Left renal cortex interstitium (tissue), 4 donors: ENCODE measurements at places on chromosomes 2 and 18.

GRCh38 chr18:68916734-68917133 is 118.9 kb downstream of the CCDC102B start:
- DNase-seq = no peak

DNA sequence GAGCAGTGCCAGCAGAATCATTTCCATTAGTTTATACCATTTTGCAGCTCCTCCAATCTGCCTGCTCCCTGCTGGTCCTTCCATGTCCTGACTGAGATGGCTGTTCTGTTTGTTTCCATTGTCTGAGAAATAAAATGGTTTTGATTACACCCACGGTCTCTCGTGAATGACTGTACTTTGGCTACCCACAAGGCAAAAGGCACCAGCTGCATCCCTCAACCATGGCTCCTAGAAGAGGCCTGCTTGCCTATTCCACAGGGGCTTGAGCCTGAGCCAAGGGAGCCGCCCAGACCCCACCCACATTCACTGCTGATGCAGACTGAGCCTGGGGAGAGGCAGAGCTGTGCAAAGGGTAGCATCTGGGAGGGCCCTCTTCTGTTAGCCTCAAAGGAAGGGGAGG is 31.2 kb downstream of the MARCHF4 start:
- no peak for DNase-seq

DNA sequence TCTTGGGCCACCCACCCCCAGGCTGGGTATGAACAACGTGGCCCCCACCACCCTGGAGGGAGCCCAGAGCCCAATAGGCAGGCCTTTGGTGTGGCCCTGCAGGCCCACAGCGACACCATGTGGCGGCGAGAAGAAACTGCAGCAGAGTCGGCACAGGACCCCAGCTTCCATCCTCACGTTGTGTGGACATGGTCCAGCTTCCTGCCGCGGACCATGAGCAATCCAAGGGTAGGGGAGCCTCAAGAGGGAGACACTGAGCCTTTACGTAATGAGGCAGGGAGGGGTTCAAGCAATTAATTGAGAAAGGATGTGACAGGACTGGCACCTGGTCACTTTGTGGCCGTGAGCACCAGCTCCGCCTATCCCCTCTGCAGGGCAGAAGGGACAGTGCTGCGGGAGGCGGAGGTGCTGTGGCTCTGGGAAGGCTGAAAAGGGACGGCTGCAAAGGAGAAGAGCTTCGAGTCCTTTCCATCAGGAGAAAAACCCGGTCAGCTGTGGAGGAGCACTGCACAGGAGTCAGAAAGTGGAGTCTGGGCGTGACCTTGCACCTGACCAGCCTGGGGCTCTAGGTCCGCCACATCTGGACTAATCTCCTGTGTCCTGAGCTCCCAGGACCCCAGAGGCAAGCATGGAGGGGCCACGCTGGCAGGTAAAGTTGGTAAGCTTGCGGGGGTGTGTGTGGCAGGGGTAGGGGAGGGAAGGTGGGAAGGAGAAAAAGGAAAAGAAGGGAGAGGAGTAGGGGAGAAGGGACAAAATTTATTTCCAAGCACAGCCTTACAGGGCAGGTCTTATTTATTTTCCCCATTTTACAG is 44.9 kb downstream of the TMEM37 start:
- DNase-seq = no peak

DNA sequence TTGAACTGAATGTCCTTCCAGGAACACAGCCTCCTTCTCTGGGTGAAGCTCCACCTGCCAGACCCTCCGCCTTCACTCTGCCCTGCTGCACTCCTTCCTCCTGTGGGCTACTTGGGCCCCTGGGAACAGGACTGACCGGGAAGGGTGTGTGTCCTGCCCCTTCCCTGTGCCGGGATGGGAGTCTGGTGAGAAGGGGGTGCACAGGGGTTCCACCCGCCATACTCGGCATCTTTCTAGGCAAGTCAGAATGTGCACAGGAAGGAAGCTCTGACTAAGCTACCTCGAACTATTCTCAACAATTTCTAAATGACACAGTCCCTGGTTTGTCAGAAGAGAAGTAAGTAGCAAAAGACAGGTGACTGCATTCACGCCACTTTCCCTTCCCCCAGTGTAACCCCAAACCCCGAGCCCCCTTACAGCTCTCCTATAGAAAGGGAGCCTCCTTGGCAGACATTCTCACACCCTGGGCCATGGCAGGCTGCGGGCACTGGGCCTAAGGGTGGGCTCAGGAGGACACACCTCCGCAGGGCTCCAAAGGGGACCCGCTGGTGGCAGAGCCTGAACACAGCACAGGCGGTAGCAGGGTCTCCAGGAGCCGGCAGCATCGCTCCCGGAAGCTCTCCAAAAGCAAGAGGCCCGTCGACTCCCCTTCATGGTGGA is 184.1 kb downstream of the HDAC4 start:
- DNase-seq = no peak

DNA sequence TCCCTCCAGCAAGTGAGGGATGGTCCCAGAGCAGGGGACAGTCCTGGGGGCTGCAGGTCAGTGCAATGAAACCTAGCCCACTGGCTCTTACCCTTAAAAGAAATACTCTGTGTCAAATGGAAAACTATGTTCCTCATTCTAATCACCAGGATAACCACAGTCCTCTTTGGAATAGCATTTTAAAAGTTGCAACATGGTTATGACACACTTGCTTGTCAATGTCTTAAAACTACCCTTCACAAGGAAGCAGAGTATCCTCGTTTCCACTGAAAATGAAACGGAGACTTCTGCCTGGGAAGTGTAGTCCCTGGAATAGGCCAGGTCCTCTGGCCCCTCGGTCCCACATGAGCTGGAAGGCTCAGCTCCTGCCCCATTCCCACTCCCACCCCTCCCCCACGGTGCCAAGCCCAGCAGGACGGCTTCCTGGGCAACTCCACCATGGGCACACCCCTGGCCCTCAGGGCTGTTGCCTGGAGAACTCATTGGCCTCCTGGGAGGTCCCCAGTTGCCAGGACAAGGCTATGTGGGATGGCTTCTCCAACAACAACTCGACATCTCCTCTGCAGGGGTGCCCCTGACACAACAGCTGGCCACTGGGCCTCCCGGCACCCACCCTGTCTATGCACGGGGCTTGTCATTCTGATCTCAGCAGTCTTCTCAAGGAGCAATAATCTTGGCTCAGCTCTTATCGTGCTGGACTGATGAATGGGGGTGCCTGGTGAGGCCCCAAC is 38.3 kb upstream of the ST3GAL5 start:
- DNase-seq = no peak

GRCh38 chr2:17422061-17422460 is 96.2 kb downstream of the RAD51AP2 start:
- DNase-seq = no peak

- no peak for DNase-seq
Observed at GRCh38 chr2:123762221-123762620, 262.9 kb upstream of the CNTNAP5 start.

DNA sequence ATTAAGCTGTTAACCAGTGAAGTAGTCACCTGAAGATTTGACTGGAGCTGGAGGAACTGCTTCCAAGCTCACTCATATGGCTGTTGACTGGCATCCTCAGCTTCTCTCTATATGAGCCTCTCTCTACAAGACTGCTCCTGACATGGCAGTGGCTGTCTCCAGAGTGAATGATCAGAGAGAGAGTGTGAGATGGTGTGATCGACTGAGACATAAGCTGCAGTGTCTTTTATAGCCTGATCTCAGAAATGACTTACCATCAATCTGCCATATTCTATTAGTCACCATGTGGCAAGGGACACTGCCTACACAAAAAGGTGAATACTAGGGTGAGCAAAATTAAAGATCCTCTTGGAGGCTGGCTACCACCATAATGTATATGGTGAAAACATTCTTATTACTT is 7.8 kb upstream of the RBMS1 start:
- no peak for DNase-seq

- DNase-seq = no peak
Observed at GRCh38 chr2:84964406-84965191, 6.4 kb upstream of the KCMF1 start.

DNA sequence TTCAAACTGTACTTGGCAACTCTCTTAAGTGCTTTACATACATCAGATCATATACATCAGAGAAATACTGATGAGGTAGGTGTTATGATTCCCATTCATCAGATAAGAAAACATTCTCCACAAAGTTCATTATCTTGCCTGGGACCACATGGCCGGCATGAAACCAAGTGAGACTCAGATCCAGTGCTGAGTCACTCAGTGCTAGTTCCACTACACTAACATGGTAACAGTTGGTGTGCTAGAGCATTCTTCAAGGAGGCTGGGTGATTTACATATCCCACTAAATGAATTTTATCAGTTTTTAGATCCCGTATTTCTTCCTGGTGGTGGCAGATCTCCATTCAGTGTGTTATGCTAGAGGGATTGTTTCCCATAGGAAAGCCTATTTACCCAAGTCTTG is 772.0 kb downstream of the CNTNAP5 start:
- DNase-seq = no peak

DNA sequence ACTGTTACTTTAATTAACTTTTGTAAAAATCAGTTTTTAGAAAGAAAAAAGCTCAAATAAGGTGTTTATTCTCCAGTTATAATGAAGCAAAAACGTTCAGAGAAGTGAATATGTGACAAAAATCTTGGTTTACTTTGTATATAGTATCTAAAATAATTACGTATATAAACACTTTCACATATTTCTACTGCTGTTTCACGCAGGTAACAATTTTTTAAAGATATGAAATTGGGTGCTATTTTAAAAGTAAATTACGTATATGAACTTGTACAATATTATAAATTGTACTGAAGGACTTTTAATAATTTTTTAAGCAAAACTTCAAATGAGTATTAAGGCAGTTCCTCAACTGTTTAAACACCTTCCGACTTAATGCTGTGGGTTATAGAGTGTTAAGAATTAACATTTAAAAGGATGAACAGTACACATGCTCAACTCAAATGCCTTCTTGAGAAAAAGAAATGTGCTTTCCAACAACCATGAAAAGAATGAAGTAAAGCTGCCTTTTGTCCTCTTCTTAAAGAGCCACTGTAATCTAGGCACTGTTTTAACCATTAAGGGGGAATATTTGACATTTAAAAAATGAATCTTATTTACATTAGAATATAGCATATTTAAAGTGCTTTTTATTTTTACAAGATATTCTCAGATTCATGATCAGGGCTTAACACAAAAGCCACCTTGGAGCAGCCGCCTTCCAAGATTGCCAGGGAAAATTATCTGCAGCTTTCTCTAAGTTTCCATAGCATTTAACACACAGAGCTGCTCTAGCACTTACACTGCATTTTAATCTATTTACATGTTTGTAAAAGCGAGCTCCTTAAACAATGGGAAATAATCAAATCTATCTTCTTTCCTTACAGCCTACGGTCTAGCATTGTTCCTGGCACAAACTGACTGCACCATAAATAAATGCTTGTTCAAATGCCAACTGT is 56.5 kb upstream of the CDKL4 start:
- DNase-seq = no peak

DNA sequence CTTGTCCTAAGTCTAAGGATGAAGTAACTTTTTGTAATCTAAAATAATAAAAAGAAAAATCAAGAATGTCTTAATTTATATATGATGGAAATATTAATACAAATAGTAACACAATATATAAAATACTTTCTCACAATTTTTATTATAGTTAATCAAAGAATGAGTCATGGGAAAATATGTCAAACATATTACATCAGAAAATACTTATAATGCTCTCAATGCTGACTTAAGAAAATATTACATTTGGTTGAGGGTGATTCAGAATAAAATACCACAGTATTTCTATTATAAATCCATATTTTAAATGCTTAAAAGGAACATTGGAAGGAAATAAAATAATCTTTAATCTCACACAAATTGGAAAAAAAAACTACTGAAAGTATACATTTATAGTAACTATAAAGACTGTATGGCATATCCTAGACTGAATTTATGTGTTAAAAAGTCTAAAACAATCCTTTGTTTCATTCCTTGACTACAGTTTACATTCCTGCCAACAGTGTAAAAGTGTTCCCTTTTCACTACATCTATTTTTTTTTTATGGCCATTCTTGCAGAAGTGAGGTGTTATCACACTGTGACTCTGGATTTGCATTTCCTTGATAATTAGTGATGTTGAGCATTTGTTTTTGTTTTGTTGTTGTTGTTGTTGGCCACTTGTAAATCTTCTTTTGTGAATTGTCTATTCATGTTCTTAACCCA is 1573.5 kb upstream of the ACVR2A start:
- DNase-seq = no peak

- no peak for DNase-seq
Observed at GRCh38 chr2:113757138-113757657, 756 bp upstream of the SLC35F5 start.

- DNase-seq = no peak
Observed at GRCh38 chr2:220046507-220046906, 419.1 kb downstream of the SLC4A3 start.

- no peak for DNase-seq
Observed at GRCh38 chr2:29598978-29599377, 322.4 kb downstream of the ALK start.

DNA sequence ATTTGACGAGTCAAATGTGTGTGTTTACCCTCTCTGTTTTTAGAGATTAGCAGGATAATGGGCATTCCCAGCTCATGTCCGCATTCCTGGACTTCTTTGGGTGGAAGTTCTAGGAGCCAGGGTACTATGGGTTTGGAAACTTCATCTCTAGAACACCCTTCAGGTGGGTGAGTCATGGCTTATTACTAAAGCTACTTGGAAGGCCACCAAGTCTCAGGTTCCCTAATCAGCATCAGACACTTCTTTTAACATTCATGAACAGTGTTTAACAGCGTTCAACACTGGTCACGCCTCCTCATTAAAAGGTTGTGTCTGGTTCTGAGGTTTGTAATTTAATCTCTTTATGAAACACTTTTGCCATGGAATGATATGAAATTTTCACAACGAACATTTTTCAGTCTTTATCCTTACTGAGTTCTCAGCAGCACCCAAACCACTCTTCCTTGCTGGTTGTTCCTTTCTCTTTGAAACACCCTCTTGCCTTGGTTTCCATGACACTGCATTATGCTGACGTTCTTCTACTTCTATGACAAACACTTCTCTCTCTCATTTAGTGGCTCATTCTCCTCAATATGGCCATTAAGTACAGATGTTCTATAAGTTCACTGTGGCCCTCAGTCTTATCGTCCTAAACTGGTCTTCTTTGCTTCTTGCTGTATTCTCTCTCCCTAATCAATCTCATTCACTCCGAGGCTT is 49.3 kb downstream of the MMADHC start:
- no peak for DNase-seq

DNA sequence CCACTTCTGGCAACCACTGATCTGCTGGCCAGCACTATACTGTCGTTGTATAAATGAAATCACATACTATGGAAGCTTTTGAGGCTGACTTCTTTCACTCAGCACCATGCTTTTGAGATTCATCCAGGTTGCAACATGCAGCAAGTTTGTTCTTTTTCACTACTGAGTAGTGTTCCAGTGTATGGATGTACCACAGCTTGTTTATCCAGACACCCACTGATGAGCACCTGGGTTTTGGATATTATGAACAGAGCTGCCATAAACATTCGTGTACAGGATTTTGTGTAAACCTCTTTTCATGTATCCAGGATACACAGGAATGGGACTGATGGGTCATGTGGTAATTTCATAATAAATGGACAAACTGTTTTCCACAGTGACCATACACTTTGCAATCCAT is 10.7 kb downstream of the ERCC3 start:
- DNase-seq = no peak

DNA sequence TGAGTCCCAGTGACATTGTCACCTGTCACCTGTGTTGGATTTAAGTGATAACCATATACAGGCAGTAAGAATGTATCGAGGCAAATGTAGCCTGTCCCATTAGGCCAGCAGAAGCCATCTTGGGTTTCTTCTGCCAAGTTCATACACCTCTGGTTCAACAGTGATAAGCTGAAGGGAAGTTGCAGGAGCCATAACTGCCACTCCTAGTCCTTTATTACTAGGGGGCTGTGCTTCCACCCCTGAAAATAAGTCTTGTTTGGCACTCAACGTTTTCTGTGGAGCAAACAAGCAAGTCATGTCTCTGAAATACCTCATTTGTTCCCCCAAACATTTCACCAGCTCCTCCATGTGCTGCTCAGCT is 58.1 kb upstream of the ALPP start:
- DNase-seq = no peak
